ENCODE measurements at places on chromosomes 1 and 21.
A peak's percentile ranks its signal among the peaks of the same experiment; 100 is the strongest.

DNA sequence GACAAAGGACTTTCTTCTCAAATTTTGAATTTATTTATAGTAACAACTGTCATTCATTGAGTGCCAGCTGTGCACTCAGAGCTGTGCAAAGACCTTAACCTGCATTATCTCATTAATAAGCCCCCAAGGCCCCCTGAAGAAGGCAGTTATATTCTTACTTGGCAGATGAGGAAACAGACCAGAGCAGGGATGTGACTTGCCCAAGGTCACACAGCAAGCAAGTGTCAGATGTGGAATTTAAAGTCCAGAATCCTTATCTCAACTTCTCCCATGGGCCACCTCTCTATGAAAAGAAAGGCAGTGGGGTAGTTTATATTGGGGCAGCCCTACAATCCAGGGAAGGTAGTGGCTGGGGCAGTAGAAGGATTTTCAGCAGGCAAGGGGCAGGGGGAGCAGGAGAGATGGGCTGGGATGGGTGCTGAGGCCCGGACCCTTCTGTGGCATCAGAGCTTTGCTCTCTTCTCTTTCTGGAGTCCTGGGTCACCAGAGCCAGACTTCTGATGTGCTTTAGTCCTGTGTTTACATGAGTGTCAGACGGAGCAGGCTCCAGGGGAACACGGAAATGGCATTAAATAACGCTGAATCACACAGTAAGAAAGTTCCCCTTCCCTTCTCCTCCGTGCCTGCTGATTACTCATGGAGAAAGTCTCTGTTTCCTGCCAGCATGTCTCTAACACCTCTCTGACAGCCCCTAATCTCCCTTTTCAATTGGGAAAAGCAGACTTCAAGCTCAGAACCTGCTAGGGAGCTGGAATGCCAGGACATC lies 39.5 kb downstream of the EPHB2 start:
- DNase-seq = peak; percentile 73

DNA sequence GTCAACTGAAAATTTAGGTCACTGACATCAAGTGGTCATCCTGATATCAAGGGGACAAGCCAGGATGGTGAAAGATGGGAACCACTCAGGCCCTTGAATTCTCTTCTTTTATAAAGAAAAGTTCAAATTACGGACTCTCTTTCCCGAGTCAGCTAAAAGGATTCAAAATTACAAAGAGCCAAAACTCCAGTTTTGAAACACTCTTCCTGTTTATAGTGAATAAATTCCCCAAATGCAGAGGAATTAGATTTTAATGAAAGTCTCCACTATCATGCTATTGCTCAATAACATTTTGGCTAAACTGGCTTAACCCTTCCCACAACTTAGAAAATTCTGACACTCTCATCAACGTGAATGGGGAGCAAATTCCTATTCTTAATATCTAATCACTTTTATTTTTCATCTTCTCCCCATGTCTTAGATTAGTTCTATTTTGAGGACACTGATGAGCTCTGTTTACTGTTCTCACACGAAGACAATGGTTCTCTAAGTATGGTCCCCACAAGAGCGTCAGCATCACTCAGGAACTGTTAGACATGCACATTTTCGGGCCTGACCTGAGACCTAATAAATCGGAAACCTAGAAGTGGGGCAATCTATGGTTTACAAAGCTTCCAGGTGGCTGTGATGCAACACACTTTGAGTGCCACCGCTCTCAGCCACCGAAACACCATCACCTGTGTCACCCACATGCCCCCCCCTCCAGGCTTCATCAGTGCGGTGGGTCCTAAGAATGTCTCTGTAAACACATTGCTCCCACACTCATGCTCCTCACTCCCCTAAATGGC lies 64.4 kb upstream of the TIAM1 start:
- DNase-seq = no peak

- no peak for DNase-seq
These were observed 90.6 kb upstream of the CNIH3 start for GRCh38 chr1:224525411-224526040.

- peak; percentile 45 for DNase-seq
These were observed at the start of gene SYNC for GRCh38 chr1:32702599-32703478. SYNC (minus strand) TSS chr1:32702770; CDS start chr1:32702660, 110 bp downstream.

DNA sequence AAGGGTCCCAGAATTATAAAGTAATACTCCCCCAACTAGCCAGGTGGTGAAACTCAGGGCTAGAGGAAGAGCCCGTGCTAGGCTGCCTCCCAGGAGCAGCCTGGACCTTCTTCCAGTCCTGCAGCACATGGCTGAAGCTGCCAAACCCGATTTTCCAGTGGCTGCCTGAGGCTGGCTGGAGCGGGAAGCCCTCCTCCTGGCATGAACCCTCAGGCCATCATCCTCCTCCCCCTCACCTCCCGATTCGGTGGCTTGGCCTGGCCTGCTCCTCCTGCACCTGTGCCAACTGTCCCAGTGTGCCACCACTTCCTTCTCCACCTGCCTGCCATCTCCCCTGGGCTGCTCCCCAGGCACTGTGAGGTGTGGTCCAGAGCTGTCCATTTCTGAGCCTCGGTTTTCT lies 3.0 kb upstream of the TSPAN1 start:
- no peak for DNase-seq
